Osteoblast (primary cell): ENCODE measurements at places on chromosomes 5 and 9. TPM values are rescaled to one million over a fixed set of nuclear protein-coding genes. Genes with fewer than 3 reads are reported as not detected.
A peak's percentile ranks its signal among the peaks of the same experiment; 100 is the strongest.

PDE6A gene
- under 0.01 TPM in 2 replicates for total RNA-seq

DNA sequence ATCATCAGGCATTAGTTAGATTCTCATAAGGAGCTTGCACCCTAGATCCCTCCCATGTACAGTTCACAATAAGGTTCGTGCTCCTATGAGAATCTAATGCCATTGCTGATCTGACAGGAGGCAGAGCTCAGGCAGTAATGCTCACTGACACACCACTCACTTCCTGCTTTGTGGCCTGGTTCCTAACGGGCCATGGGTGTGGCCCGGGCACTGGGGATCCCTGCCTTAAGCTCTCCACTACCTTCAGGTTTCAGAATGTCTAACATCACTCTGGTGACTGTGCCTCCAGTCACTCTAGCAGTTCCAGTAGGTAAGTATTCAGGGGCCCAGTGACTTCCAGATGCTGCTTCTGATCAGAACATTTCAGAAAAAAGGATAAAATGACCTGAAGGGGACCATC, 152.4 kb downstream of the LRRC70 start:
- H3K36me3 ChIP-seq: no peaks in the 10 kb centered on the region
- H3K27me3 ChIP-seq: no peaks in the 10 kb centered on the region
- DNase-seq: no peak
- H3K27ac ChIP-seq: no peak overlapping the region

DNA sequence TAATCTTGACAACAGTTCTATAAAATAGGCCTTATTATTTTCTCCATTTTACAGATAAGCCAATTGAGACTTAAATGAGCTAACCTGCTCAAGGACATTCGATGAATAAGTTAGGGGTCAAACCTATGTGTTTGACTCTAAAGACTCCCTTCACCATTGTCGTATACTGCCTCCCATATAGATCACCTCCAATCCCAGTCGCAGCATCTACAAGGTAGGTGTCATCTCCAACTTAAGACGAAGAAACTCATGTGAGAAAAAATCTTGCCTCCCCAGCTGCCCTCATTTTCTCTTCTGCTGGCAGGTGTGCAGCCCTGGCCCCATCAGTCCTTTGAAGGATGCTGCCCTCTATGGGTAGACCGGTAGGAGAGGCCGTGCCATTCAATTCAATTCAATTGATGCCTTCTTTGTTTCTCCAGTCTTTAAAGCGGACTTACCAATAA, 75.2 kb upstream of the SMARCA2 start:
- no peaks in the 10 kb centered on the region for H3K4me1 ChIP-seq
- DNase-seq: peak; percentile 66
- no peak overlapping the region for H3K4me3 ChIP-seq
- H3K36me3 ChIP-seq: no peaks in the 10 kb centered on the region
- no peaks in the 10 kb centered on the region for H3K27me3 ChIP-seq

- H3K27me3 ChIP-seq: no peaks in the 10 kb centered on the region
- H3K4me1 ChIP-seq: no peaks in the 10 kb centered on the region
- peak; percentile 13 for DNase-seq
- no peaks in the 10 kb centered on the region for H3K36me3 ChIP-seq
- H3K27ac ChIP-seq: no peak overlapping the region
Measured at GRCh38 chr9:13027879-13028278, 251.6 kb downstream of the MPDZ start.

- peak overlapping the region; percentile 41 for H3K27ac ChIP-seq
- H3K4me3 ChIP-seq: no peak overlapping the region
- H3K27me3 ChIP-seq: no peaks in the 10 kb centered on the region
- H3K36me3 ChIP-seq: no peaks in the 10 kb centered on the region
- peaks cover 29% of the 10 kb centered on the region for H3K4me1 ChIP-seq
Measured at GRCh38 chr5:159780246-159780645, 136.0 kb upstream of the ADRA1B start.
